Activated naive CD4-positive, alpha-beta T cell (primary cell): ENCODE measurements at places on chromosomes 1 and 21.
A peak's percentile ranks its signal among the peaks of the same experiment; 100 is the strongest.

DNA sequence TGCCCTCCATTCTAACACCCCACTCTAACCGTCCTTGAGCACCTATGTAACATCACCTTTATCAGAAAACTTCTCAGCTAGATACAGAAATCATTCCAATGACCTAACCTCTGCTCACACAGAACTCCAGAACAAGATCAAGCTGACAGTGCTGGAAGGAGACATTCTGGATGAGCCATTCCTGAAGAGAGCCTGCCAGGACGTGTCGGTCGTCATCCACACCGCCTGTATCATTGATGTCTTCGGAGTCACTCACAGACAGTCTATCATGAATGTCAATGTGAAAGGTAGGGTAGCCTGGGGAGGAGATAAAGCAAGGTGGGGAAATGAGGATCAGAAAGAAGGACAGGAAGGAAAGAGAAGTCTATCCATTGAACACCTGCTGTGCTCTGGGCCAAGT, 27.8 kb downstream of the HSD3B2 start:
- DNase-seq, result no peak

GRCh38 chr1:204031098-204031710, 41.7 kb upstream of the SOX13 start:
- no peak for DNase-seq

DNA sequence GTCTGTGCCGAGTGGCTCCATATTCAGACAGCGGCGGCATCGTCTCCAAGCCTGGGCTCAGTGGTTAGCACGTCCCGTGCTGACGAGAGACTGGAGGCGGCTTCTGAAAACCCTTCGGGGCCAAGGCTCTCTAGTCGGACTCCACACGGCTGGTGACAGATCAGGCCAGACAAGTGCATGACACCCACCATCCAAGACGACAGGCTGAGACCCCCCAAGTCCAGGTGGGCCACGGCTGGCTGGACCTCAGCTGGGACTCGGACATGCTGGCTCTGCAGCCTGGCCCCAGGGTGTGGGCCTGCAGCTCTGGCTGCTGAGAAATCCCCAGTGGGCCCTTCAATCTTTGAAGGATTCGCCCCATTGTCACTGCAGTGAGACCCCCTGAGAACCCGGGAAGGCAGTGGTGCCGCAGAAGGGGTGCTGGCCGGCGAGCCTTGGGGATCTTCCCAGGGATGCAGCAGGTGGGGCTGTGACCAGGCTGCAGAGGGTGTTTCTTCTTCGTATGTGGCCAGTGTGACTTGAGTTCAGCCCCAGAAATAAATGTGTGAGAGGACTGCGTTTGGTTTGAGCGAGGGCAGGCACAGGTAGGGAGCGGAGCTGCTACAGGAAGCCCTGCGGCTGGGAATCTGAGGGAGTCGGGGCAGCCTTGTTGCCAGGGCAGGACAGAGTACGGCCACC, 15.9 kb upstream of the SLC19A1 start:
- no peak for DNase-seq

DNA sequence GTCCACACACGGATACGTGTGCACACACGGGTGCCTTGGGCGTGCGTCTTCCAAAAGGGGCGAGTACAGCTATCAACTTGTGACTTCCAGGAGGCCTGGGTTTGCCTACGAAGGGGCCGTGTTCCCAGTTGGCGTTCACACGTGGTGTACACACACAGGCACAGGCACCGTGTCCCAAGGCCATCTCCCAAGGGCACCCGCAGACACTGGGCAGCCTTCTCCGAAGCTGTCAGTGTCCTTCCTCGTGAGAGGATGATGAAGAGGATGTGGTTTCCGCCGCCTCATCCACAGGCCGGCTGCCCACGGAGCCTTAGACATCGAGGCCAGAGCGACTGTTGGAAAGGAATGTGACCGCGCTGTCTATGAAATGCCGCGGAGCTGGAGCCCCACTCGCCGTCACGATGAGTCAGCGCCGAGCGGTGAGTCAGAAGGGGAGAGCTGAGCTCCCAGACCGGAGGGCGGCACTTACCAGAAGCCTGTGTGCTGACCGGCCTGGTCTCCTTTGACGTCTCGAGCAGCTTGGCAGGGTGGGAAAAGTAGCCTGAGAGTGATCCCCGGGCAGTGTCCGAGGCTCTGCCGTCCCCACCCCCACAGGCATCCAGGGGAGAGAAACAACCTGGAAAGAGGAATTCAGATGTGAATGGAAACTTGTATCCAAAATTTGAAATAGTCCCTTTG, 141.4 kb upstream of the ARHGEF16 start:
- DNase-seq, result no peak

GRCh38 chr21:25036775-25037174, 570.5 kb downstream of the MRPL39 start:
- DNase-seq, result no peak

- DNase-seq, result no peak
Observed at GRCh38 chr1:224211206-224211962, 28.3 kb downstream of the DEGS1 start.

GRCh38 chr1:43041591-43041990, 82.9 kb upstream of the SLC2A1 start:
- no peak for DNase-seq

GRCh38 chr1:152188673-152189591, 29.9 kb upstream of the RPTN start:
- DNase-seq, result peak; percentile 78

DNA sequence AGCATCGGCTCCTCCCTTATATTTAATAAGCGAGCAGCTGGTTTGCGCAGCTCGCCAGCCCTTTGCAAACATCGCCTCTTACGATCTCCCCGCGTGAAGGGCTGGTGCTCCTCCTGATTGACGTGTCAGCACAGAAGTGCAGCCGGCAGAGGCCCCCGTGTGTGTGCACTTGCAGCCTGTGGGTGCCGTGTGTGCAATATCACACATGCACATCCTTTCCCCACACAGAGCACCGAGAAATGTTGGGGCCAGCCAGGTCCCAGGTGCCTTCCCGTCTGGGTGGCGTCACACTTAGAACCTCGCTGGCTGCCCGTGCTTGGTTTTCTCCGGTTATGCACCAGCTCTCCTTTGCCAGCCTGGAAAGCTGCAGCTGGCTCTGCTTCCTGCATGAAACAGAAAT, 126.6 kb upstream of the AJAP1 start:
- no peak for DNase-seq

DNA sequence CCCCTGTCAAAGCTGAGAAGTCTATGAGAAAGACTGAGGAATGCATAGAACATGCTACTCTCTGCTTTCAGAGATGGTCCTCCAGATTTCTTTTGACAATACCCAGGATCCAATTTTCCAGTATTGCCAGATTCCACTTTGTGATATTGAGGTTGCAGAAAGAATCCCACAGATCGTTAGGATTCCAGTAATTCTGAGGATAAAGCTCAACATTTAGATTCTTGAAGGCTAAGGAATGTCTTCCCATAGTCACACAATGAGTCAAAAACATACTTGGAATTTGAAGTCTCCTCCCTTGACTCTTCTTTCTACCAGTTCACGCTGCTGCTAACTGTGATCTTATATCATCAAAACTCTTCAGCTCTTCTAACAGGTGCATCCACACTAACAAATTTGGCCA, 57.1 kb downstream of the TNFSF18 start:
- DNase-seq, result no peak

GRCh38 chr1:187942986-187943385, 1114.2 kb downstream of the PLA2G4A start:
- DNase-seq, result no peak

- no peak for DNase-seq
Observed at GRCh38 chr1:212542761-212543187, 65.8 kb upstream of the ATF3 start.

- no peak for DNase-seq
Observed at GRCh38 chr1:75415187-75415586, 195.7 kb downstream of the SLC44A5 start.

DNA sequence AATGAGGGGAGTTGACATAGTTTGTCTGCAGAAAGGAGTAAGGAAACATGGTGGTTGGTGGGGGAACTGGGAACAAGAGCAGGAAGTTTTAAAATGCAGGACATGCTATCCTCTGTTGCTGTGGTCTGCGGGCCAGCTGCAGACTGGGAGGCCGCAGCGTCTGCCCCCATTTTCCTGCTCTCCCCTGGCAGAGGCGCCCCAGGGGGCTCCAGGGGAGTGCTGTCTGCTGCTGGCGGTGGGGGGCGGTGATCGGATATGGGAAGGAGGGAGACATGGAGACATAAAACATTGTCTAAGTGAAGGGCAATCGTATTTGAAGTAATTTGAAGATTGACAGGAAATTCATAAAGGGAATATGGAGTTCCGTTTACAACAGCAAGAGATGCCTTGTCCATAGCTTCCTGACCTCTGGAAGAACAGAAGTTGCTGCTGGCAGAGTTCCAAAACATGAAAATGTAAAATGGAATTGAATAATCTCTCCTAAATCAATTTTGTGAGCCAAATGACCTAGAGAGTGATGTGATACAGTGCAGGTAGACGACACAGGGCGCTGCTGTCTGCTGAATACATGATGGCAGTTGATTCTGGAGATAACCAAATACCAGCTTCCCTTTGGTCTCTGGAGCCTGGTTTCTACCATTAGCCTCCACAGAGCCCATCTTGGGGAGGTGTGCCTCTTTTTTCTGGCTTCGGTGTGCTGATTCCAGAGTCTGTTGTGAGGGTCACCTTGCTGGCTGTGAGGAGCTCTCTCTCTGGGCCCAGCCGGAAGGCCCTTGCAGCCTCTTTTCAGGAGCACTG, 61.0 kb downstream of the PCBP3 start:
- no peak for DNase-seq

DNA sequence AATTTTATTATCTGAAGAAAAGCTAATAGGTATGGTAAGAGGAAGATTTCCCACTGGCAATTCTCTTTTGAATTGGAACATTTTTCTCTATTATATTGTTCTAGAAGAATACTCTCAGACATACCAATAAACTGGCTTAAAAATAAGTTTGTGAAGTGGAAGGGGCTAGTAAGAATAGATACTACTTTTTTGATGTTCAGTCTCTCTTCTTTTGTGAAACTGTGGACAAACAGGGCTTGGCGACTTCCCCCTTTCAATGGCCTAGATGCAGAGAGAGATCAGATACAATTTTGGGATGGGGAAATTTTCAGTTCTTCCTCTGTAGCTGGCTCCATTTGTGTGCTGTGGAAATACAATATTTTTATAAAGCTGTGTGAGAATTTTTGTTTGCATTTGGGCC, 2.5 kb downstream of the PBX1 start:
- no peak for DNase-seq

- DNase-seq, result no peak
Observed at GRCh38 chr1:1540818-1541628, 599 bp upstream of the TMEM240 start.
